Left ventricle myocardium superior (tissue), 1 donor: ENCODE measurements at places on chromosomes 13 and 19. TPM values are rescaled to one million over a fixed set of nuclear protein-coding genes. Genes with fewer than 3 reads are reported as not detected.

- DNase-seq = no peak
Observed at GRCh38 chr19:57802269-57802668, 12.4 kb downstream of the ZNF552 start.

DNA sequence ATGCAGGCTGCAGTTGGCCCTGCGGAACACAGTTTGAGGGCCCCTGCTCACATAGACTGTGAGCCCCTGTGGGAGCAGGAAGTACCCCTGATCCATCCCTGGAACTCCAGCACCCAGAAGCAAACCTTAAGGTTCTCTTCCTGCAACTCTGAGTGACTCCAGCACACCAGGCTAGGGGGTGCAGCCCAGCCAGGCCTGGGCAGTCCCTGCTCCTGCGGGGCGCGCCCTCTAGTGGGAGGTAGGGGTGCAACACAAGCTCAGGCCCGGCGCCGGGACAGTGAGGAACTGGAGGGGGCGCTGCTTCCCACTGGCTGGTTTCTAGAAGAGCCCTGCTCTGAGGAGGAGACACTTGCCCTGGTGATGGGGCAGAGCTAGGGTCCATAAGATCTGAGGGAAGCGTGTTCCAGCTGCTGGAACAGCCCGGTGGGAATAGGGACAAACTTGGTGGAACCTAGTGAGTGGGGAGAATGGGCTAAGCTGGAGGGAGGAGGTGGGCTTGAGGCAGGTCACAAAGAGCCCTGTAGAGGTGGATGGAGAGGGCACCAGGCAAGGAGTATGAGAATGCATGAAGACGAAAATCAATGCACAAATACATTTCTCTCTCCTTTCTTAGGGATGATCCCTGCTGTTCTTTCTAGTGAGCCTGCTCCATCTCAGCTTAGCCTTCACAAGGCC is 5.0 kb downstream of the ZSCAN5A start:
- peak; percentile 62 for DNase-seq

The HIF3A gene
- total RNA-seq = 81.4 TPM

DNA sequence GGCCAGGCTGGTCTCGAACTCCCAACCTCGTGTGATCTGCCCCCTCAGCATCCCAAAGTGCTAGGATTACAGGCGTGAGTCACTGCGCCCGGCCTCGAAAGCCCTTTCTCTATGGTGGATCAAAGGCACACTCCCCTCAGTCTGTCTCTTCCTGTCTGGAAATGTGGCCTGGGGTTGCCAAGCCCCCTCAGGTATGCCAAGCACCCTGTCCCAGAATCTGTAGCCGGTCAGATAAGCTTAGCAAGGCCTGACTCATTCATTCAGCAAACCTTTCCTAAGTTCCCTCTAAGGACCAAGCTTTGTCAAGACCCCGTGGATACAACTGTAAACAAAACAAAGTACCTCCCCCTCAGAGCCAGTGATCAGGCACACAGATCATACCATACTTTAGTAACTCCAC is 14.1 kb downstream of the NUCB1 start:
- no peak for DNase-seq

GRCh38 chr13:23212671-23213070 is 31.9 kb downstream of the SGCG start:
- no peak for DNase-seq

- DNase-seq = no peak
Observed at GRCh38 chr13:112363867-112364528, 12.2 kb upstream of the SPACA7 start.

DNA sequence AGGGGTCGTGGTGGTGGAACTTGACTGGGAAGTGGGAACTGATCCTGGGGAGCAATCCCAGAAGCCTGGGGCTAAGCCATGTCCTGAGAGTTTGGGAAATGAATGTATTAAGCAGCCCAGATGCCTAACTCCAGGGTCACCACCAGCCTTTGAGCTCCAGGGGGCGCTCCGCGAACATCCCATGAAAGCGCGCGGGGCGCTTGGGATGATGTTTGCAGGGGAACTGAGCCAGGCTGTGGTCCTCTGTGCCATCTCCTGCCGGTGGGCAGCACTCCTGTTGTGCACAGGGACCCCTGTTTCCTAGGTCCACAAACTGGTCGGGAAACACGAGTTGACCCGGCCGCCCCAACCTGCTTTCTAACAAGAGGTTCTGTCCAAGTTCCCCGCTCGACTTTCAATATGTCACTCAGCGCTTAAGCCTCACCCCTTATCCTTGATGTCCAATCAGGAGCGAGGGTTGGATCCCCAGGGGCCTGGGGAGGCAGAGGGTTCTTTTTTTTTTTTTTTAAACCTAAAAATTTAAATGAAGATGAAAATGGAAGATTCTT is 14.4 kb downstream of the LEUTX start:
- peak; percentile 86 for DNase-seq

- no peak for DNase-seq
Observed at GRCh38 chr19:13334801-13335481, 171.3 kb downstream of the CACNA1A start.

DNA sequence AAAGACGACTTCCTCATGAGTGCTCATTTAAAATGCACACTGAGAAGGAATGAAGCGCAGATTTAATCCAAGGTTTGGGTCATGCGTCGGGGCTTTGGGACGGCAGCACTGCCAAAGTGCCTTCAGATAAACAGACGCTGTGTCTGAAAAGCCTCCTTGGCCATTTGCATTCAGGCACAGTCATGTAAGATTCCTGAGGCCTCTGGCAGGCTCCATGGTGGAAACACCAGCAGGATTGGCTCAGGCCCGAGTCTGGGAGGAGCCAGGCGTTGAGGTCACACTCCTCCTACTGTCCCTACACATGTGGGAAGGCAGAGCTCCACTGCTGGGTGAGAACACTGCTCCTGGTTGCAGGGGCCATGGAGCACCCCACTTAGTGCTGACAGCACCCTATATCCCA is 113.3 kb upstream of the KL start:
- DNase-seq = peak; percentile 90

The C1QTNF9B gene
- 4.1 TPM for total RNA-seq

DNA sequence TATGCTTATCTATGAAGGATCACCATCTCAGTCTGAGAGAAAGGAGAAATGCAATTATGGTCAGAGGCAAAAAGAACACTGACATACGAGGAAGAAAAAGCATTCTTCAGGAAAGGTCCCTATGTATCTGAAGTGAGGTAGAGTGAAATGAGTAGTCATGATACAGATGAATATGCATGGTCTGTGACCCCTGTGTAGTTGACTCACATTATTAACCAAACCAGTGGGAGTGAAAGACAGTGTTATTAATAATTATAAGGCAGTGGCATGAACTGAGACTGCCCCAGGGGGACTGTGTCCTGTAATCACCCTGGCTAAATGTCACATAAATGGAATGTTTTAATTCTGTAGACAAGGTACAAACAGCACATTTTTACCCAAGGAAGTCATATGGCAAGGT is 1320.2 kb upstream of the PCDH9 start:
- DNase-seq = no peak

DNA sequence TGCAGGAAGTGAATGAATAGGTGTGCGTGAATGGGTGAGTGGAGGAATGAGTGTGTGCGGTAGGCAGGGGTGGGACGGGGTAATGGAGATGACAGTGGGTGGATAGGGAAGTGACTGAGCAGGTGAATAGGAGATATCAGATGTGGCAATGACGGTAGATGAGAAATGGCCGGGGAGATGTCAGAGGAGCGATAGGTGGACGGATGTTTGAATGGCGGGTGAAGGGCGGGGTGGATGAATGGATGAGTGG is 1.5 kb downstream of the TTC9B start:
- DNase-seq = no peak

DNA sequence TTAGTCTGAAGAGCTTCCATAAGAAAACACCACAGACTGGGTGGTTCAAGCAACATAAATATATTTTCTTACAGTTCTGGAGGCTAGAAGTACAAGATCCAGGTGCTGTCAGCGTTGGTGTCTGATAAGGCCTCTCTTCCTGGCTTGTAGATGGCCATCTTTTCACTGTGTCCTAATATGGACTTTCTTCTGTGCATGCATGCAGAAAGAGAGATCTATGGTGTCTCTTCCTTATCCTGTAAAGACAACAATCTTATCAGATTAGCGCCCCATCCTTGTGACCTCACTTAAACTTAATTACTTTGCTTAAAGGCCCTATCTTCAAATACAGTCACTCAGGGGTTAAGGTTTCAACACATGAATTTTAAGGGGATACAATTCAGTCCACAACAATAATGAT is 14.1 kb upstream of the NDFIP2 start:
- no peak for DNase-seq

GRCh38 chr13:39597838-39598237 is 5.2 kb downstream of the LHFPL6 start:
- no peak for DNase-seq

DNA sequence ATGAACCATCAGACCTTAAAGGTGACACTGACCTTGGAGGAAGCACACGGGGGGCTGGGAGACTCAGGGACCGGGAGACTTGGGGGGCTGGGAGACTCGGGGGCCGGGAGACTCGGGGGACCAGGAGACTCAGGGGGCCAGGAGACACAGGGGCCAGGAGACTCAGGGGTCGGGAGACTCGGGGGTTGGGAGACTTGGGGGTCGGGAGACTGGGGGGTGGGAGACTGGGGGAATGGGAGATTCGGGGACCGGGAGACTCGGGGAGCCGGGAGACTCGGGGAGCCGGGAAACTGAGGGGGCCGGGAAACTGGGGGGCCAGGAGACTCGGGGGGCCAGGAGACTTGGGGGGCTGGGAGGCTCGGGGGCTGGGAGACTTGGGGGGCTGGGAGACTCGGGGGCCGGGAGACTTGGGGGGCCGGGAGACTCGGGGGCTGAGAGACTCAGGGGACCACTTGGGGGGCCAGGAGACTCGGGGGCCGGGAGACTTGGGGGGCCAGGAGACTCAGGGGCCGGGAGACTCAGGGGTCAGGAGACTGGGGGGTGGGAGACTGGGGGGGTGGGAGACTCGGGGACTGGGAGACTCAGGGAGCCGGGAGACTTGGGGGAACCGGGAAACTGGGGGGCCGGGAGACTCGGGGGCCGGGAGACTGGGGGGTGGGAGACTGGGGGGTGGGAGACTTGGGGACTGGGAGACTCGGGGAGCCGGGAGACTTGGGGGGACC is 62.9 kb downstream of the RASA3 start:
- no peak for DNase-seq

GRCh38 chr19:49287141-49287770 is 37.7 kb downstream of the SLC6A16 start:
- no peak for DNase-seq

The CYP4F12 gene
- total RNA-seq = 3.4 TPM

The PRRG2 gene
- total RNA-seq = 1.3 TPM
